ENCODE measurements at places on chromosomes 11 and 22.
A peak's percentile ranks its signal among the peaks of the same experiment; 100 is the strongest.

GRCh38 chr11:3893311-3893710, 37.8 kb downstream of the STIM1 start:
- no peak for DNase-seq

DNA sequence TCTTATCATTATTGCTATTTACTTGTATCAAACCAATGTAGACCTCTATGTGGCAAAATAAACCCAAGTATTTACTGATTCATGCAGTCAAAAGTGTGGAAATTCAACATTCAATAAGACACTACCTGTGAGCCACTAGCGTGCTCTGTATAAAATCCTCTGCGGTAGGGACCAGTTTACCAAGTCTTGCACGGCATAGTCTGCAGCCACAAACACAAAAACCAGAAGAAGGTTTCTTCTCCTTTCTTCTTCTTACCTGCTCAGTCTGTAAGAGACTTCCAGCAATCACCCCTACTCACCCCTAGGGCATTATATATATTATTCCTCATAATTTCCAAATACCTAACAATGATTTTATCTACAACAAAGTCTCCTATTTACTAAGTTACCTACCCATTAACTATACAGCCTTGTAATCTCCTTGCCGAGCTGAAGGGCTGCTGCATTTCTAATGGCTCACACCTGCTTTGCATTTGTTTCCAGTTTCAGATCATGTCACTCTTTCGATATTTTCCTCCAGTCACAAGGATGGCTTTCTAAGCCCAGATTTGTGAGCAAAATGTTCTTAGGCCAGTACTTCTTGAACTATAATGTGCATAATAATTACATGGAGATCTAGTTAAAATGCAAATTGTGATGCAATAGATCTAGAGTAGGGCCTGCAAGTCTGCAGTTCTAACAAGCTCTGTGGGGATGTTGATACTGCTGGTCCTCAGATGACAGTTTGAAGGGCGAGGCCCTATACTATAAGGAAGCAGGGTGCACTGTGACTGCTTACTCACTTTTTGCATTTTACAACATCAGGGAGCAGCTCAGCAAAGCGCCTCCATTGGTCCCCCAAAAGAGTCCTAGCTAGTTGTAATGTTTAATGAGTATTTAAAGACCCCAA, 191.9 kb upstream of the DDI1 start:
- DNase-seq = no peak

DNA sequence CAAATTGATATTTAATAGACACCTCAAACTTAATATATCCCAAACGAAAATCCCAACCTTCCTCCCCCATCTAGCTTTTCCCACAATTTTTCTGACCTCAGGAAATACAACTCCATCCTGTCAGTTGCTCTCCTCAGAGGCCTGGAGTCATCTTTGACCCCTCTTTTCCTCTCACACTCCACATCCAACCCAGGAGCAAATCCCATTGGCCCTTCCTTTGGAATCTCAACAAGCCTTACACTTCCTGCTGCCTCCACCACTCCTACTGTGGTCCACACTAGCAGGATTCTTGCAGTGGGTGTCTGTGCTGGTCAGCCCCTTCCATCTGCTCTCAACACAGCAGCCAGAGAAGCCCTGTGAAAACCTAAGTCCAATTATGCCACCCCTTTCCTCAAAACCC, 39.3 kb upstream of the RFPL3 start:
- no peak for DNase-seq

GRCh38 chr22:49779853-49780697, 47.6 kb downstream of the BRD1 start:
- DNase-seq = no peak

- DNase-seq = no peak
Observed at GRCh38 chr11:35619855-35620640, 1.8 kb downstream of the FJX1 start.

- DNase-seq = no peak
Observed at GRCh38 chr22:38270091-38270992, 2.5 kb downstream of the TMEM184B start.

- no peak for DNase-seq
Observed at GRCh38 chr22:17869285-17870096, 95.2 kb upstream of the BID start.

DNA sequence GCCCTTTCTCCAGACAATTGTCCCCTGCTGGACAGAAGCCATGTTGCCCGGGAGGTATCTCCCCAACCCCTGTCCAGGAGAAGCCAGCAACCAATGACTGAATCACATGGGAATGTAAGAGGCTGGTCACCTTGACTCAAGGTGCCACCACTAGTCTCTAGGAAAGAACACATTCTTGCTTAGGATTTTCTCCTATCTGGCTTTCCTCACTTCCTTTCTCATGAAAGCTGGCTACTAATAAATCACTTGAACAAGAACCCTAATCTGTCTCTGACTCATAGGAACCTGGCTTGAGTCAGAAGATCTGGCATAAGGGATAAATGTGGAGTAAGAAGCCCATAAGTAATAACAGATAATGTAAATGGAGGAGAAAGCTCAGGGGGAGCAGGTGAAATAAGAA, 101.4 kb upstream of the C11orf87 start:
- no peak for DNase-seq

DNA sequence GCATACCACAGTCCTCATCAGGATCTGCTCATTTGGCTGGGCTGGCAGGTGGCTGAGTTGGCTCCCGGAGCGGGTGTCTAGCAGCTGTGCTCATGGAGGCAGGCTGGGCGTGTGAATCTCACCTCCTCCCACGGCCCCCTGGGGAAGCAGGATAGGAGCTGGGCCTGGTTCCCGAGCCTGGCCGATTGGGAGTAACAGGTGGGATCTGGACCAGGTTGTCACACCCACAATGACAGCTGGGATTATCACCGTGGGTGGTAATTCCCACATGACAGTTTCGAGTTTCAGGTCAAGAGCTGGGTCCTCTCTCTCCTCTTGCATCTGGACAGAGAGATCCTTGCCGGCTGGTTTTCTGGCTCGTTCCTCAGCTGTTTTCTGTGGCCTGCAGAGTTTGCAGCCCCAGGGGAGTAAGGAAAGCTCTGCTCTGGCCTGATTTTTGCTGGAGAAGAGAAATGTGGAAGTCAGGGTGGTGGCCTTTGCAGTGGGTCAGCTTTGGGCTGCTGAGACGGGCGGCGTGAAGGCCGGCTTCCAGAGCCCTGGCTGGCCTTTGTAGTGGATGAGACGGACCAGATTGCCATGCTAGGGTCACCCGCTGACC, 57.0 kb downstream of the BCR start:
- DNase-seq = no peak

- no peak for DNase-seq
Observed at GRCh38 chr11:119754199-119754598, 25.2 kb upstream of the NECTIN1 start.

DNA sequence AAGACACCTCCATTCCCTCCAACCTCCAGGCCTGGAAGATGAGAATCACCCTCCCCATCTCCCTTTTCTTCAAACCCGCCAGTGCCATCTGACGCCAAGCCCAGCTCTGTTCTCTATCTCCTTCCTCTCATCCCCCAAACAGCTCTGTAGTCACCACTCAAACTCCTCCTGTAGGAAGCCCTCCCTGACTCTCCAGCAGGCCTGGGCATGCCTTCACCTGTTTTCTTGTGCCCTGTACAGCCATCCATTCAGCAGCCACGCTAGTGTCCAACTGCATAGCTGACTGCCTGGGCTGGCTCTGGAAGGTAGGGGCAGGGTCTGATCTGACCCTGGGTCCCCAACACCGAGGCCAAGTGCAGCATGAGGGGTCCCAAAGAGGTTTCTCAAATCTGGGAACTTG, 25.0 kb downstream of the GDPD5 start:
- no peak for DNase-seq

DNA sequence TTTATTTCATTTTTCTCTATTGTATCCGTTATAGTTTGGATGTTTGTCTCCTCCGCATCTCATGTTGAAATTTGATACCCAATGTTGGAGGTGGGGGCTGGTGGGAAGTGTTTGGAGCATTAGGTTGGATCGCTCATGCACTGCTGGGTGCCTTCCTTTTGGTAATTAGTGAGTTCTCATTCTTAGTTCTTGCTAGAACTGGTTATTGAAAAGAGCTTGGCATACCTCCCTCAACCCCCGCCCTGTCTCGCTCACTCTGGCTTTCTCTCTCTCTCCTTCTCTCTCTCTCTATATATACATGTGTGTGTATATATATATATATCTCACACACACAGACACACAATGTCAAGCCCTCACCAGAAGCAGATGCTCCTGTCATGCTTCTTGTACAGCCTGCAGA, 978.7 kb downstream of the DLG2 start:
- DNase-seq = no peak

DNA sequence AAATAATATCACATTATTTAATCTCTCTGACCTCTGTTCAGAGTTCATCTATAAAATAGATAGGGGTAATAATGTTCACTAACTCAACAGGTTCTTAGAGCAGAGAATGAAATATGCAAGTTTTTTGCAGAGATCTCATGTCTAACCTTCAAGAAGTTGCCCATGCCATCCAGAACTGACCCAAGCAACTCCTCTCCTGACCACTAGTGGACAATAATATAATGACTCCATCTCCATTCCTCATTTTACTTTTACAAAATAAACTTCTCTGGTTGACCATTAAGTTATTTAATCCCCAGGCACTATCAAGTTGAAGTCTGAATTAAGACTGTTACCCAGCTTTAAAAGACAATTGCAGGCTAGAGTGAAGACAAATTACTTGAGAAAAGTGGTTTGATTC, 382.6 kb downstream of the KCNA4 start:
- no peak for DNase-seq

- peak; percentile 4 for DNase-seq
Observed at GRCh38 chr11:10076458-10077141, 217.4 kb downstream of the SBF2 start.

GRCh38 chr11:93512949-93513667, 30.1 kb downstream of the SMCO4 start:
- DNase-seq = no peak

- no peak for DNase-seq
Observed at GRCh38 chr11:19853920-19854319, 141.3 kb downstream of the NAV2 start.

DNA sequence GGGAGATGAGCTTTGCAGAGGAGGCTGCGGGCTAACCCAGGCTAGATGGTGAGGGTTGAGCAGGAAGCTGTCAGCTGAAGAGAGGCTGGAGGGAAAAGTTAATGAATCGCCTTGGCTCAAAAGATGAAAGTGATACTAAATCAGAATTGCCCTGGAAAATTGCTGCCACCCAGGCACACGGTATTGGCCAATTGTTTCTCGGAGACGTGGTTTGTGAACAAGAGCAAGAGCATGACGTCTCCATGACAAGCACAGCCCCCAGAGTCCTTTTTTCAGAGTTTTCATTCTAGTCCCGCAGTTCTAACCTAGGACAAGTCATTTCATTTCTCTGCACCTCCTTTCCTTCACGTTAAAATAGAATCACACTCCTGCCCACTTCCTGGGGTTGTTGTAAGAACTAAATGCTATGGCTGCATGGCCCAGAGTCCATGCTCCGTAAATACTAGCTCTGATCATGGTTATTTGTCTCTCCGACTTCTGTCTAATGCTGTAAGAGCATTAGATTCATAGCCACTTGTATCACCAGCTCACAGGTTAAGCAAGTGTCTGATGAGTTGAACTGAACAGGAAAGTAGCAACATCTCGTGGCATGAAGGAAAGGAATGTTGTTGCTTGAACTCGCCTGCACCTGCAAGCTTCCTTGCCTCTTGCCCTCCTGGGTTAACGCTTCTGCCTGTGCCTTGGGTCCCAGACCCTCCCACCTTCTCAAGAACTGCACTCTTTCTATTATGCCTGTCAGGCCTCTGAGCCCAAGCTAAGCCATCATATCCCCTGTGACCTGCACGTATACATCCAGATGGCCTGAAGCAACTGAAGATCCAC, 33.8 kb upstream of the NUP50 start:
- DNase-seq = no peak

- no peak for DNase-seq
Observed at GRCh38 chr11:44802347-44802746, 75.6 kb downstream of the TSPAN18 start.

DNA sequence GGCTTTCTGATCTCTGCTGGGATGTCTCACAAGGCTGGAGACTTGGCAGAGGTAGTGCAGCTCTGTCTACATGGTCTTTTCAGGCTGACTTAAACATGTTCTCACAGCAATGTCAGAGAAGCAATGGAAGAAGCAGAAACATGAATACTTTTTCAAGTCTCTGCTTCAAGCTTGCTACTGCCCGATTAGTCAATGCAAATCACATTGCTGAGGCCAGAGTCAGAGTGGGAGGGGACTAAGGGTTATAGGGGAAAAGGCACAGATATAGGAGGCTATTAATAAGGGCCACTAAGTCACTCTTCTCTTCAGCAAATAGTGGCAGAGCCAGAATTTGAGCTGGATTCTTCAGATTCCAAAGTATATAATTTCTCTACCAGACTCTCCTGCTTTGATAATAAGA, 390.5 kb downstream of the TMEM135 start:
- DNase-seq = no peak

DNA sequence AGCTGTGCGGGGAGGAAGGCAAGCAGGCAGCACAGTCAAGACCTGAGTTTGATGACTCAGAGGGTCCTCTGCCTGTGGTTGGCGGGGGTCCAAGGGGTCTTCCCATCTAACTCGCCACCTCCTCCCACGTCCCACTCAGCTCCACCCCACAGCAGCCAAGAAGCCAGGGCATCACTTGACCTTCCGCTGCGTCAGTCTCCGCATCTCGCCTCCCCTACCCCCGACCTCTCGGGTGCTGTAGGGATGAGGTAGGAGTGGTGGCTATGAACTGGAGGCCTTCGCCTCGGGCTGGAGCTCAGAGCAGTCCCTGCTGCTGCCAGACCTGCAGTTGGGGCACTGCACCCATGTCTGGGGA, 90.6 kb downstream of the CDKN1C start:
- DNase-seq = no peak

GRCh38 chr11:67639438-67639859, at the start of gene TBX10:
Gene TBX10 (minus strand): TSS chr11:67639763. CDS start chr11:67639472, 291 bp downstream.
- DNase-seq = no peak

DNA sequence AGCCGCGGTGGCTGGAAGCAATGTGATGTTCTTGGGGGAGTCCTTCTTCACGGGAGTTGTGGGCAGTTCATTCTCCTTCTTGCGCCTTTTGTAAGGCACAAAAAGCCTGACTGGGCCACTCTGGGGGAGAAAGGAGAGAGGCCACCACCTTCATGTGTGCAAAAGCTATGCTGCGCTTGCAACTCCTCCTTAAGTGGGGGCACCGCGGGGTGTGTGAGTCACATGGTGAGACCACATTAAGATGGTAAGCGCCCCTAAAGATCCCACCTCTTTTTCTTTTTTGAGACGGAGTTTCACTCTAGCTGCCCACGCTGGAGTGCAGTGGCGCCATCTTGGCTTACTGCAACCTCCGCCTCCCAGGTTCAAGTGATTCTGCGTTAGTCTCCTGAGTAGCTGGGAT, 14.1 kb downstream of the DEAF1 start:
- DNase-seq = no peak

- no peak for DNase-seq
Observed at GRCh38 chr11:73394416-73395296, 18.5 kb downstream of the RELT start.

DNA sequence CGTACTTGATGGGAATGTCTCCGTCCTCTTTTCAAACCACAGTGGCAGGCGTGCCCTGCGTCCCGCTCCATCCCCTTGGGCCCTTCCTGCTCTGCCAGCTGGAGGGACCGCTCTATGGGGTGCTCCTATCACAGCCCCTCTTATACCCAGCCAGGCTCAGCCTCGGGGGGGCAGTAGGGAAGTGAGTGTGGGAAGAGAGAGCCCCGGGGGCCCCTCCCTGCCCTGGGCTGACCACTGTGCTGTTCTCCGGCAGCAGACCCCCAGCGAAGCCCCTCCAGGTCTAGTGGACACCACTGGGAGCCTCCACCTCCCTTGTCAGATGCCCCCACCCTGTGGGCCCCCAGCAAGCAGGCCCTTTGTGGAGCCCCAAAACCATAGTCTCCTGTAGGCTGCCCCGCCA, 572.5 kb downstream of the BRD1 start:
- no peak for DNase-seq

Data from stimulated activated CD8-positive, alpha-beta memory T cell treated with anti-CD3 and anti-CD28 coated beads, Interleukin-15, amount 100 ng/mL, for 1 hour (primary cell).